ENCODE measurements at places on chromosomes 12 and 14.

DNA sequence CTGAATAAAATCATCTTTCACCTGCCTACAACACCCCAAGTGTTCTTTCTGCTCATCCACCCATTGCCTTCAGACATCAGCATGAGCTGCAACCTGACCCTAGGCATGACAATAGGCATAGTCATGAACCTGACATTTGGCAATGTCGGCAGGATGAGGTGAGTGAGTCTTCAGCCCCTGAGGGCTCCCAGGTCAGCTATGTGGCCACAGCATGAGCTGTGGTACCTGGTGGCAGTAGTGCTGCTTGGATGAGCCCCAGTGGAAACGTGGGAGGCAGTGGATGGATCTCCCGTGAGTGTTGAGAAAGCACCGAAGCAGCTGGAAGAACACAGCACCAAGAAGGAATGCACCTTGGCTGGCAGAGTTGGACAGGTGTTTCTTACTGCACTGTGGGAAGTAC, 334.8 kb upstream of the FAR2 start:
- DNase-seq: no peak

GRCh38 chr12:23757541-23757962, 191.9 kb downstream of the SOX5 start:
- no peak for DNase-seq

- no peak for DNase-seq
These were observed 79.4 kb upstream of the GZMB start for GRCh38 chr14:24713404-24713803.

GRCh38 chr14:77804592-77804991, 4.7 kb downstream of the ADCK1 start:
- DNase-seq: no peak

GRCh38 chr12:68559984-68560850, 50.5 kb upstream of the RAP1B start:
- no peak for DNase-seq

DNA sequence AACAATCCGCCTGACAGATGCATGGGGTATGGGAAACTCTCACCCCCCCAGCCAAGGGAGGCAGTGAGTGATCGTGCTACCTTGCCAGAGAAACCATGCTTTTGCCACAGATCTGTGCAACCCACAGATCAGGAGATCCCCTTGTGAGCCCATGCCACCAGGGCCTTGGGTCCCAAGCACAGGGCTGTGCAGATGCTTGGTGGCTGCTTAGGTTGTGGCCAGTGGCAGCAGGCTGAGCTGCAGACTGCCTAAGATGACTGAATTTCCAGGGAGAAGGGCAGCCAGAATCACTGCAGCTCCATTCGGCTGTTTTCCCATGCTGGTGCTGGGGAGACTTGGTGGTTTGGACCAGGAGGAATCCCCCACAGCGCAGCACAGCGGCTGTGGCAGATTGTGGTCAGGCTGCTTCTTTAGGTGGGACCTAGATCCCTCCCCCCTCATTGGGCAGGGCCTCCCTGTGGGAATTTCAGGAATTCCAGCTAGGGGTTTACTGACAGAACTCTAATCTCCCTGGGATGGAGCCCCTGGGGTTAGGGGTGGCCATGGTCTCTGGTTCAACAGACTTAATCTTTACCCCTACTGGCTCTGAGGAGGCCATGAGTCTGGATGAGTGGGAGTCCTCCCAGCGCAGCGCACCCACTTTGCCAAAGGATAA, 264.6 kb upstream of the DAAM1 start:
- DNase-seq: no peak

DNA sequence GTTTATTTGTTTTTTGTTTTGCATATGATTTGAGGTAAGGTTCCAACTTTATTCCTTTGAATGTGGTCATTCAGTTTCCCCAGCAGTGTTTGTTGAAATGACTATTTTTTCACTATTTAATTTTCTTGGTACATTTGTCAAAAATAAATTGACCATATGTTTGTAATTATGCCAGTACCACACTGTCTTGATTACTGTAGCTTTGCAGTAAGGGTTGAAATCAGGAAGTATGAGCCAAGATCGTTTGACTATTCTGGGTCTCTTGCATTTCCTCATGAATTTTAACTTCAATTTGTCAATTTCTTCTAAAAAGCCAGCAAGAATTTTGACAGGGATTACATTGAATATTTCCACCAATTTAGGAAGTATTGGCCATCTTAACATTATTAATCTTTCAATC, 199.3 kb upstream of the PPFIA2 start:
- no peak for DNase-seq

GRCh38 chr12:53221203-53222080, 10.6 kb downstream of the RARG start:
- peak; percentile 56 for DNase-seq

Data from head of caudate nucleus (tissue), 42 donors.